HS-27A (cell line): ENCODE measurements at places on chromosomes 3 and 15.

- DNase-seq: no peak
These were observed 16.2 kb upstream of the LIPC start for GRCh38 chr15:58415636-58416035.

DNA sequence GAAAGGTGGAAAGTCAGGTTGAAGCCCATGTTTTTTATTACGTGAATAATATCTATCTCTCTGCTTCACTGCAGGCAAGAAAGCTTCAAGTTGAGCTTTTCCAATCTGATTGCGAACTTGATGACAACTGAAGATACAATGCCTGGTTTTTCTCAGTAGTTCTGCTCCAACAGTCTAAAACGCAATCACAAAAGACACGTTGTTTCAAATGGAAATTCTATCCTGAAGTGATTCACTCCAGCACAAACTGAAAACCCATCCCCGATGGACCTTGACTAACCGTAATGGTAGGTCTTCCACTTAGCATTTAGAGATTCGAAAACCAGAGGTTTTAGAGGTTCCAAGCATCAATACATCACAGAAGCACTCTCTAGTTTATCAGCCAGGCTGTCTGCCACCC, 10.6 kb downstream of the B4GALT4 start:
- DNase-seq: no peak

- DNase-seq: no peak
These were observed 116.7 kb downstream of the FNDC3B start for GRCh38 chr3:172155897-172156585.

DNA sequence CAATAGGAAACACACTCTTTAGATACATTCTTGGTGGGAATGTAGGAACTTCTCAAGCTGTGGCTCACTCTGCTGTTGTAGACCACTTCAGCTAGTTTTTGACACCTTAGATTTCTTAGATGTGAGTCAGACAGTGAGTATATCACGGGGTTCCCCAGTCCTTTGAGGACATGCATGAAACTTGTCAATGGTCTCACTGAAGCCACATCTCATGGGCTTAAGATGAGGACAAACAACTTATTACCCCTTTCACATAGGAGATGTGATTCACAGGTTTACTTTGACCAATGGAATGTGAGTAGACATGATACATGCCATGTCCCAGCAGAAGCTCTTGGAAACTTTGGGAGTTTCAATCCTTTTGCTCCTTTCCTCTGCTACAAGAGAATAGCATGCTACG, 325.5 kb downstream of the CHST2 start:
- DNase-seq: no peak

GRCh38 chr3:185678027-185678426, 91.9 kb downstream of the SENP2 start:
- DNase-seq: no peak

GRCh38 chr3:184347321-184348056, 10.1 kb downstream of the FAM131A start:
- DNase-seq: no peak

- no peak for DNase-seq
These were observed 35.0 kb upstream of the COLQ start for GRCh38 chr3:15556512-15556911.

- DNase-seq: no peak
These were observed 172.1 kb upstream of the ADAMTS9 start for GRCh38 chr3:64859625-64860535.

DNA sequence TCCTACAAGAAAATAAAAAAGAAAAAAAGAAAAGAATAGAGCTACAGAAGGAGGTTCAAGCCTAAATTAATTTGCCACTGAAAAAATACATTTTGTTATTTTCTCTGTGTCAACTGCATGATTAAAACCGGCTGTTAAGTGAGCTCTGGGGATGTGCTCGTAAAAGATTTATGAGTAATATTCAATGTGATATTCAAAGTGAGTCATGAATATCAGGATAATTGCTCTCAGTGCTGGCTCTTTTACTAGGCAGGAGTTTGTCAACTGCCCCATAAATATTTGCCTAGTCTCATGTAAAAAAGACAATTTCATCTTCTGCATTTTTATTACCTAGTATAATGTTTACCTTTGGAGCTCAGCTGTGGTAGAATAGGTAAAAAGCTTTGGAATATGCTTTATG, 78.9 kb downstream of the CDIN1 start:
- DNase-seq: no peak

DNA sequence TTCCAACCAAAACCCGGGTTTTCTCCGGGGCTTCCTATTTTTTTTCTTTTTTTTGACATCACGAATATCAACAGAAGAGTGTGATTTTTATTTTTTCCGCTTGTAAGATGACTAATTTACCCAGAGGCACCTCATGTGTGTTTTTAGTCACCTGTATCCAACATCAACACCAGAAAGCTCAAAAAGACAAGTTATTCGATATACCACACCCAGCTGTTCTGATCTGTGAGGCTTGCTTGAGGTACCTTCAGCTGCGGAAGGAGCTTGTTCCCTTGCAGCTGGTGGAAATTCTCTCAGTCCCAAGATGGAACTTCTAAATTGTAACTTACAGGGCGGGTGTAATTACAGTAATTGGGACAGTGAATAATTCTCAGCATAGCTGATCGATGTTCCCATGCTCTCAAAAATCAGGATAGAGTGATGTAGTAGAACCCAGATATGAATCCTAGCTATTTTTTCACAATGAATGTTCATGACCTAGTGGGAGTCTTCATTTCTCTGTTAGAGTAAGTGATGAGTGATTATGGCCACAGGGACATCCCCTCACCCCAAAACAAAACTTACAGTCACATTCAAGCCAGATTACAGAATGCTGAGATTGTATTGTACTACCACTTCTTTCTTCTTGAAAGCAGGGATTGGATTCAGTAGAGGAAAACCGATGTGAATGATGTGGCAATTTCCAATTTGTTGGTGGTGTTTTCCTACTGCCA, 232.1 kb downstream of the AGBL1 start:
- DNase-seq: no peak

- no peak for DNase-seq
These were observed 45.6 kb downstream of the MFSD1 start for GRCh38 chr3:158847452-158847821.

- no peak for DNase-seq
These were observed 83.0 kb upstream of the TGFBR2 start for GRCh38 chr3:30523366-30523765.

DNA sequence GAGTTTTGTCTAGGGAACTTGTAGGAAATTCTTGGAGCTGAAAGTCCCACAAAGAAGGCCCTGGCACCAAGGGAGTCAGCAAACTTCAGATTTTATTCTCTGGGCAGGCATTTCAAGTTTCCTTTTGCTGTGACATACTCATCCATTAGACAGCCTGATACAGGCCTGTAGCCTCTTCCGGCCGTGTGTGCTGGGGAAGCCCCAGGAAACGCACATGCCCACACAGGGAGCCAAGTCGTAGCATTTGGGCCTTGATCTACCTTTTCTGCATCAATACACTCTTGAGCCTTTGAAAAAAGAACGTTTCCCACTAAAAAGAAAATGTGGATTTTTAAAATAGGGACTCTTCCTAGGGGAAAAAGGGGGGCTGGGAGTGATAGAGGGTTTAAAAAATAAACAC, 15.0 kb downstream of the TIGIT start:
- DNase-seq: no peak

- peak; percentile 67 for DNase-seq
These were observed 154.3 kb downstream of the GOLIM4 start for GRCh38 chr3:167941234-167941995.

GRCh38 chr3:24540821-24541220, 46.2 kb upstream of the THRB start:
- DNase-seq: no peak

- no peak for DNase-seq
These were observed 39.5 kb downstream of the ZBTB38 start for GRCh38 chr3:141407825-141408224.

DNA sequence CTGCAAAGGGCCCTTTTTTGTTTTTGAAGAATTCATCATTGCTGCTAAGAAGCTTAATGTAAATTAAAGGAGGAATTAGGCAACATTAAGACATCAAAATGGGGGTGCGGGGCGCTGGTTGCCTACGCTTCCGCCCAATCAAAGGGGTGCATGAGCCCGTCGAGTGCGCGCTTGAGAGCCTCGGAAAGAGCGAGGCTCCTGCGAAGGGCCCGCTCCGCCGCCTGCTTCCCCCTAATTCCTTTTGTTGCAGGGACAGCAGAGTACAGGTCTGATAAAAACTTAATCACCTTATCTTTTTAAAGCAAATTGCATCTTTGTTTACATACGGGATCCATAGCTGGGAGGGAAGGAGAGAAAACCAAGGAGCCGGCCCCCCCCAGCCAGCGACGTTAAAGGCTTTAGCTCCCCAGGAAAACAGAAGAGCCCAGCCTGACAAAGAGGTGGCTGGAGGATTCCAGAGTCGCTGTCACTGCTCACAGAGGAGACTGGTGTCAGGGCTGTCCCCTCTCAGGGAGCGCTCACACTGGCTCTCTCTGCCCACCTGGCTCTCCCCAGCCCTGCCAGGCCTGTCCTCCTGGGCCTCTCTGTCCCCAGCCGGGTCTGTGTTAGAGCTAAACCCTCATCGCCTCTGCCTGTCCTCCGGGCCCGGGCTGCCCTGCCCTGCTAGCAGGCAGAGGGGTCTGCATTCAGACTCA, 67.3 kb downstream of the DNAJB8 start:
- no peak for DNase-seq

GRCh38 chr3:24420224-24420623, 74.4 kb downstream of the THRB start:
- no peak for DNase-seq

- DNase-seq: no peak
These were observed 18.8 kb upstream of the DGKG start for GRCh38 chr3:186380622-186381380.

DNA sequence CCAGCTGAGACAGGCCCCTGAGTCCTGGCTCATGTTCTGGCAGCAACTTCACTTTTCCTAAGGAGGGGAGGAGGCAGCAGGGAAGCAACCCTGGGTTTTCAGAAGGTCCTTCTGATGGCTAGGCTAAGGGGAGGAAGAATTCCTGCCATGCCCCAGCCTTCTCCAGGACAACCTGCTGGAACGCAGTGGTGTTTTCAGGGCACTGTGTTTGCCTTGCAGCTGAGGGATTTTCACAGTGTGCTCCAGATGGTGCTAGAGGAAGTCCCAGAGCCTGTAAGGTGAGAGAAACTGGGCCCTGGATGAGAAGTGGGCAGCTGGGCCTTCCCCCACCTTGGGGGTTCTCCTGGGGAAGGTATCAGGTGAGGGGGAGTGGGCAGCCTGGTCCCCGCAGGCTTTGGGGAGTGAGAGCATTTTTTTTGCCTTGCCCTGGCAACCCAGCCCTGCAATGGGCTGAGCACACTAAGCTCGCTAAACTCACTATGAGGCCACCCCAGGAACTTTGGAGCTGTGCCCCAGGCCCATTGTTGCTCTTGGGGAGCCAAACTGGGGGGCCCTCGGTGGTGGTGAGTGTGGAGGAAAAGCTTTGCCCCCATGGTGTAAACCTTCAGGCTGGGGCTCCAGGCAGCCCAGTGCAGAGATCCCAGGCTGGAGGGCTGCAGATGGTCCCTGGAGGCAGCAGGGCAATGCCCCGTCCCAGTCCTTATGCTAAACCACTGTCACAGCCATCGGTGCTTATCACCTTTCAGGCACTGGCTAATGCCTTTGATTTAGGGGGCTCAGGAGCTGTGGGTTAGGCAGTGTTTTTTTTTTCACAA, 41.1 kb downstream of the ACAA1 start:
- no peak for DNase-seq

DNA sequence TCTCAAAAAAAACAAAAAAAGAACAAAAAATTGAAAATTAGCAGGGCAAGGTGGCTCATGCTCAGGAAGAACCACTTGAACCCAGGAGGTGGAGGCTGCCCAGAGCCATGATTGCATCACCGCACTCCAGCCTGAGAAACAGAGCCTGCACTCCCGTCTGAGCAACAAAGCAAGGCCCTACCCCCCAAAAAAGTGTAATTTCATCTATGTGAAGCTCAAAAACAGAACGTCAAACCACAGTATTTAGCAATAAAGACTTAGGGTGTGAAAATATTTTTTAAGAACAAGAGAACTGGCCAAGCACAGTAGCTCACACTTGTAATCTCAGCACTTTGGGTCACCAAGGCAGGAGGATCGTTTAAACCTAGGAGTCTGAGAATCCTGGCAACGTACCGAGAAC, 38.2 kb downstream of the STAG1 start:
- DNase-seq: no peak

- DNase-seq: peak; percentile 55
These were observed 164.8 kb upstream of the NUDT16 start for GRCh38 chr3:131216801-131217200.

GRCh38 chr3:185340751-185341150, 22.2 kb upstream of the MAP3K13 start:
- DNase-seq: no peak

- DNase-seq: no peak
These were observed 15.8 kb downstream of the UROC1 start for GRCh38 chr3:126501736-126502135.

GRCh38 chr15:51414256-51414860, 72.9 kb downstream of the GLDN start:
- DNase-seq: no peak

- DNase-seq: no peak
These were observed 60.8 kb upstream of the GOLIM4 start for GRCh38 chr3:168156479-168156878.

DNA sequence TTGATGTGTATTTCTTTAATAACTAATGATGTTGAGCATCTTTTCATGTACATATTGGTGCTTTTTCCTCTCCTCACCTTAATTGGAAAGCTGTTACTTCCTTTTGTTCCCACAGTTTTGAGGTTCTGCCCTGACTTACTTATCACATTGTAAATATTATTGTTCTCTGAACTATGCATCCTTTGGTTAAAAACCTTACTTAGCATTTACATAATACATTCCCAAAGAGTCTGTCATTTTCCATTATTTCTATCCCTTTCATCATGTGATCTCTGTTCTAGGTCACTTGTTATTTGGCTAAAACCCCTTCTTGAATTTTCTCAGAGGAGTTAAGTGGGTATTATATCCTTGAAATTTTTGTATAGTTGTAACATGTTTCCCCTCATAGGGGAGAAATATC, 33.0 kb downstream of the SLC12A6 start:
- peak; percentile 8 for DNase-seq

GRCh38 chr3:71109977-71110285, 473.6 kb downstream of the FOXP1 start:
- no peak for DNase-seq

DNA sequence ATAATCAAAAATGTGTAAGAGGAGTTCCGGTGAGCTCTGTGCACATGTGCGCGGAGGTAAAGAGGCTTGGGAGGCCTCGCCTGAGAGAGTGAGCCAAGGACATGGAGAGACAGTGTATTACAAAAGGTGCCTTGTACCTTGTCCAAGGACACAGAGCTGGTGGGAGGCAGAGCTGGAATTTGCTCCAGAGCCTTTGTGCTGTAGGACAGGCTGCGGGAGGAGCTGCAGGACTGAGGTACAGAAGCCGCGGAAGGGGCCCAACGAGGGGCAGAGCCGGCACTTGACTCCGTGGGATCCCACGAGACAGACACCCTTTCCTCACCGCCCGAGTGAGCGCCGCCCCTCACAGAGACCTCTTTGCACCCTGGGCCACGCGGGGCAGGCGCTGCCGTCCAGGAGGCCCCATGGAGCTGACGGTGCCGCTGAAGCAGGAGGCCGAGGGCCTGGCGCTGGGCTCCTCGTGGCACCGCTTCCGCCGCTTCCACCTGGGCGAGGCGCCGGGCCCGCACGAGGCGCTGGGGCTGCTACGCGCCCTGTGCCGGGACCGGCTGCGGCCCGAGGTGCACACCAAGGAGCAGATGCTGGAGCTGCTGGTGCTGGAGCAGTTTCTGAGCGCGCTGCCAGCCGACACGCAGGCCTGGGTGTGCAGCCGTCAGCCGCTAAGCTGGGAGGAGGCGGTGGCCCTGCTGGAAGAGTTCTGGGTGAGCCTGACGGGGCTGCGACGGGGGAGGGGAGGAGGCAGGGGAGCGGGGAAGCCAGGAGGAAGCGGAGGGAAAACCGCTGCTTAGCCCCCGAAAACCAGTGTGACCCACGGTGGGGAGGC, 68.7 kb downstream of the SLTM start:
- DNase-seq: no peak

- DNase-seq: no peak
These were observed 184.1 kb downstream of the MECOM start for GRCh38 chr3:169479314-169479939.
